ENCODE measurements at places on chromosomes 13 and 19. TPM values are rescaled to one million over a fixed set of nuclear protein-coding genes. Genes with fewer than 3 reads are reported as not detected.
A peak's percentile ranks its signal among the peaks of the same experiment; 100 is the strongest.

DNA sequence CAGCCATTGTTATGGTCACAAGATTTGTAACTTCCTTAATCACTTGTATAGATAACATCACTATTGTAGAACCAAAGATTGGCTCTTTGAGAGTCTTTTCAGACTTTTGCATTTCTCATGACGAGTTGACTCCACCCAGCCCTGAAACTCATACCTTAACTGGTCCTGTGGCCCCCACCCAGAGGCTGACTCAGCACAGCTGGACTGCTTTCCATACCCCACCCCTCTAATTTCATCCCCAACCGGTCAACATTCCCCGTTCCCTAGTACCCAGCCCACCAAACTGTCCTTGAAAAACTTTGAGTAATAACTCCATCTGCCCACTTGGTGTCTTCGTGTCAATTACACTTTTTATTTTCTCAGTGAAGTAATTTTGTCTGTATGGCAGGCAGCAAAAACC, 32.1 kb upstream of the SLITRK1 start:
- DNase-seq = no peak

DNA sequence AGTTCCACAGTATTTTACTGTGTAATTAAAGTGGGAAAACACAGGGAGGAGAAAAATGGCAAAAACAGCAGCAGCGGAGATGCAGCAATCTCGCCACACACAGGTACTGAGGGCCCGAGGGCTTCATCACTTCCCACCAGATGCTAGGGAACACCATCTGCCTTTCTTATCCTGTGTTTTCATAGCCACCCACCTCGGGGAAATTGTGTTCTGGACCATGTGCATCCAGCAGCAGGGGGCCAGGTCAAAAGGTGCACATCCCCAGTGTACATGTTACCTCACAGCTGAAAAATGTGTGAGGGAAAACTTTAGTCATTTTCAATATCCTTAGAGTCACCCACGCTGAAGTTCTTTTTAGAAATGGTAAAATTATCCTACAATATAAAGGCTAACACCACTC, 30.2 kb downstream of the PDCD5 start:
- no peak for DNase-seq

The OR7D2 gene
- not detected for total RNA-seq

The REEP6 gene
- 4.7 TPM for total RNA-seq

DNA sequence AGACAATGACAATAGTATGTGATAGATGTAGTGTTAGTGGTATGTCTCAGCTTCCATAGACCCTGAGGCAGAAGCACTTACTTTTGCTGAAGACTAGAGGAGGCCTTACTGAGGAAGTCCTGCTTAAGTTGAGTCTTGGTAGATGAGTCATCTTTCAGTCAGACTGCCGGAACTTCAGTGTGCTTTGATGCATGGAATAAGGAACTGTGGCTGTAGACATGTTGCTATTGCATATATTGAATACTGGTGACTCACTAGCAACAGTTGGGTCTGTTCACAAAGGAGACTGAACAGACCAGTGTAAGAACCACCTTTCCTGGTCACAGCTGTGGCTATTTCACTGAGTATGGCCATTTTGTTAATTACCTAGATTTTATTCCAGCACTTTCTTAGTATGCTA, 1000.6 kb downstream of the OLFM4 start:
- DNase-seq = peak; percentile 84

- DNase-seq = no peak
Observed at GRCh38 chr19:20444202-20444885, 121.2 kb downstream of the ZNF737 start.

- no peak for DNase-seq
Observed at GRCh38 chr13:71644579-71644978, 222.4 kb downstream of the DACH1 start.

- peak; percentile 62 for DNase-seq
Observed at GRCh38 chr13:84029396-84029795, 147.1 kb upstream of the SLITRK1 start.

DNA sequence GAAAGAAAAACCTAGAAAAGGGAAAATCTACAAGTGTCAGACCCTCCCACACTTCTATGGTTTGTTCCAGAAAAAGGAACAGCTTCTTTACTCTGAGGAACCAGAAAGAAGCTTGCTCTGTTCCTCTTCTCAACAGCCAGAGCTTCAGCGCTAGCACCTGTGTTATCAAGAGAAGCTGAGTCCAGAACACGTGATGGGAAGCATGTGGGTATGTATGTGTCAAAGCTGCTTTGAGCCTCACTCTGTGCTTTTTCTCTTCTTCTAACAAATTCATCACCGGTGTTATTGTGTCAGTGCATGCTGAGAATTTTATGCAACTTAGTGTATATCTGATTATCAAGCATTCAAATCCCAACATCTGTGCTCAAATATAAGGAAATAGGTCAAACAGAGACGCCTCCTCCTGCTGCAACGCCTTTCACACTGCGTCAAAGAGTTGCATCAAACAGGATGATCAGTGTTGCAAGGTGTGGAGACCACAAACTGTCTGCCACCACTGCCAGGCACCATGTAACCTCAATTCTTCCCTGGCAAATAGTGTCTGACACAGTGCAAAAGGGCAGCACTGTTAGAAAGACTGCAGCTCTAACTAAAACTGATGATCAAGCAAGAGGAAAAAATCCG, 83.9 kb downstream of the LRRC63 start:
- DNase-seq = no peak

The U2AF1L4 gene
- total RNA-seq = 21.0 TPM

The FCGBP gene
- total RNA-seq = 8.7 TPM

GRCh38 chr13:35789335-35790165, 313.1 kb upstream of the MAB21L1 start:
- DNase-seq = peak; percentile 43

DNA sequence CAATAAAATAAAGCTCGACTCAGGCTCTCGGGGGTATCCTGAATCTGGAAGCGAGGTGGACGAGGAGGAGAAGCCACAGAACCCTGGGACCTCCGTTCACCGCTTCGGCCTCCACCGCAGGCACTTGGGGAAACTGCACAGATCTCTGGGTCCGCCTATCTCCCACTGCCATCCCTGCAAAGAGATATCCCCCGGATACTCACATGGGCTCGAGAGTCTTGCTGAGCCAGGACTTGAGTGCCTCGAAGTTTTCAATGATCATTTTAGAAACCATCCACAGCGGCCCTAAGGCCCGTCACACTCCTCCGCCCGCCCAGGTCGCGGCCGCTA, 589 bp downstream of the RBM26 start:
- DNase-seq = peak; percentile 34

GRCh38 chr13:29946093-29946492, 95.7 kb upstream of the UBL3 start:
- no peak for DNase-seq

The FPR2 gene
- not detected for total RNA-seq

The KCNK6 gene
- total RNA-seq = not detected

DNA sequence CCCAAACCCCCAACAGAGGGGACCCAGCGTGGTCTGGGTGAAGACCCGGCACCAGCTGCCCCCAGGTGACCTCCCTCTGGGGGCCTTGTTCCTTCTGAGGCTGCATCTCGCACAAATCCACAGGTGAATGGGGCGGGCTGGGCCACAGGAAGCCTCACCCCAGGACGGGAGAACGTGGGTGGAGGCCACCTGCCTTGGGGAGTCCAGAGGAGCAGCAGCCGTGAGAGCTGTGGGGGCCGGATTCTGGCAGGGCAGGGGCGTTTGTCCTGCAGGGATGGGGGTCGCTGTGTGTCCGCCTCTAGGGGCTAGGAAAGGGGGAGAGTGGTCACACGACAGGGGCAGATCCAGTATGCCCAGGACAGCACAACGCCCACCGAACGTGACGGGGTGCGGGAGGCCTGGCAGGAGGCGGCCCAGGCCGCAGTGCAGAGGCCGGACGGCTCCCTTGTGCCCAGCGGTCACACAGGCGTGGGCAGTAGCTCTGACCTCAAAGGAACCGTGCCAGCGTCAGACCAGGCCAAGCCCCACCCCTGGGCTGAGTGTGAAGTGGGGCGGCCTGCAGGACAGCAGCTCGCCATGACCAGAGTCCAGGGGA, 6.7 kb downstream of the POLR2E start:
- DNase-seq = no peak

The TTC9B gene
- not detected for total RNA-seq

GRCh38 chr19:40533508-40533907, 43.2 kb upstream of the SHKBP1 start:
- no peak for DNase-seq

Measured in A673 (cell line).